ENCODE measurements at places on chromosomes 7 and 10.

DNA sequence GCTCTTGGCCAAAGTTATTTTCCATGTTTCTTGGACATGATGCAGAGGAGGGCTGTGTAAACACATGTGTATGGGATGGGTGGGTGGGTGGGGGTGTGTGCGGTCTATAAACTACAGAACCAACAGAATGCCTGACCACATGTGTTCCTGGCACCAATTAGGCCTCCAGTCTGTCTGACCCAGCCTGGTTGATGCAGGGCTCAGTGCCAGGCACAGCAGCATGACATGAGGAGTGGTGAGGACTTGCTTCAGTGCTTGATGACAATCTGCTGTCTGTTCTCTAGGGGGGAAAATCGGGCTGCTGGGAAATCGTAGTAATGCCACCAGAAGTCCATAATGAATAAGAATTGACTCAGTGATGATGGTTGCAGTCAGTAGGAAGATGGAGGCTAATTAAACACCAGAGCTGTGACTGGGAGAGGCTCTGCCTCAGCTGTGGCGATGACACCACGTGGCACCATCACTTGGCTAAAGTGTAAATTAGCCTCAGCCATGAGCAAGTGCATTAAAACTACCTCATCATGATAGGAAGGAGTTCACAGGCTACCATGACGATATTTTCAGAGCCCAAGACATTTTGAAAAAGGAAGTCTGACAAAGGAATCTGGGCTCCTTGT lies 260.1 kb upstream of the PODXL start:
- DNase-seq, result no peak

GRCh38 chr10:17206210-17206709 lies 4.8 kb upstream of the TRDMT1 start:
- no peak for DNase-seq

GRCh38 chr10:88890681-88891381 lies 10.8 kb downstream of the STAMBPL1 start:
- no peak for DNase-seq

DNA sequence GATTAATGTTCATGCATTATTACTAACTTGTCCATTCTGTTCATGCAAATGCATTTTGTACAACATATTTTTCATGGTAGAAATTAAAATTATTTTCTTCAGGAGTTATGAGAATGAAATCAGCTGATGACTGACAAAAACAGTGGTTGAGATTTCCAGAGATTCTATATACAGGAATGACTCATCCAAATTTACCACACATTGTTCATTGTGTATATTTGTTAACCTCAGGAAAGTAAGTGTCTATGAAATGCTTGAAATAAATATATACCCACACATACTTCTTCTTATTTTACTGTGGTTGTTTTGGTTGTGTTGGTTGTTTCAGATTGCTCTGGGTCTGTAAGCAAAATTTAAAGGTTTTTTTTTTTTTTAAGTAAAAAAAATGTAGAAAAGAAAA lies 108.1 kb upstream of the SP8 start:
- DNase-seq, result no peak

DNA sequence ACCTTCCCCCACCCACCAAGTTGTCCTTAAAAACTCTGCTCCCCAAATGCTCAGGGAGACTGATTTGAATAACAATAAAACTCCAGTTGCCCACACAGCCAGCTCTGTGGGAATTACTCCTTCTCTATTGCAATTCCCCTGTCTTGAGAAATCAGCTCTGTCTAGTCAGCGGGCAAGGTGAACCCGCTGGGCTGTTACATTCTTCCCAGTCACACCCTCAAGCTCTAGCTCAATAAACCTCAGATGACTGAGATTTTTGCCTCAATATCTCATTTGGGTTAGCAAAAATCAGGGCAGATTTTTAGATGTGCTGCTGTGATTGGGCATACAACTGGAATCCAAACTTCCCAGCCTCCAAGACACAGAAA lies 32.9 kb downstream of the SVOPL start:
- DNase-seq, result no peak

GRCh38 chr10:72885953-72886352 lies 7.6 kb upstream of the OIT3 start:
- DNase-seq, result no peak

DNA sequence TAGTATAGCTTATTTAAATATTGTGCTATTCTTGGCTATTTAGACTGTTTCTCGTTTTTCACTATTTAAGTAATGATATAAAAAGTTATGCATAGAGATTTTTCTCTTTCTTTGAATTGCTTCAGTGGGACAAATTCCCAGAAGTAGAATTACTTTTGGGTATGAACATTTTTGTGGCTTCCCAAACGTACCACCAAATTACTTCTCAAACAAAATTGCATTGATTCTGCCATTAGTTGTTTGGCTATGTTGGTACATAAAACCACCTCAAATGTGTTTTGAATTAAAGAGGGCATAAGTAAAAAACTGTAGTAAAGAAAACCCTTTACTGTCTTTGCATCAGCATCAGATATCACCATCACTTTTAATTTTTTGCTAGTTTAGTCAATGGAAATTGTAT lies 31.0 kb downstream of the AKR1B1 start:
- DNase-seq, result no peak

DNA sequence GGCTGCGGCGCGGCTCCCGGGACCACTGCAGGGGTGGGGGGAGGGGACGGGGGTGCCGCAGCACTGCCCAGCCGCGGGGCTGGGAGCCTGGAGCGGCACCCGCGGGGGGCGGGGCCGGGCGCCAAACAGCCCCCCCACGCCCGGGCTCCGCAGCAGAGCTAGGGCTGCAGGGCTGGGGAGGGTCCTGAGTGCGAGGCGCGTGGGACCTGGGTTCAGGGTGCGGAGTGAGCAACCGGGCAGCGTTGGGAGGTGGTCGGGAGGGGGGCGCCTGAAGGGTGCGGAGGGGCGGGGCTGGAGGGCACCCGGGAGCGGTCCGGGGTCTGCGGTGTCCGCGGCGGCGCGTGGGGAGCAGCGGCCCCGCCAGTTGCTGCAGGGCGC lies 528 bp downstream of the CAMK2G start:
- no peak for DNase-seq

DNA sequence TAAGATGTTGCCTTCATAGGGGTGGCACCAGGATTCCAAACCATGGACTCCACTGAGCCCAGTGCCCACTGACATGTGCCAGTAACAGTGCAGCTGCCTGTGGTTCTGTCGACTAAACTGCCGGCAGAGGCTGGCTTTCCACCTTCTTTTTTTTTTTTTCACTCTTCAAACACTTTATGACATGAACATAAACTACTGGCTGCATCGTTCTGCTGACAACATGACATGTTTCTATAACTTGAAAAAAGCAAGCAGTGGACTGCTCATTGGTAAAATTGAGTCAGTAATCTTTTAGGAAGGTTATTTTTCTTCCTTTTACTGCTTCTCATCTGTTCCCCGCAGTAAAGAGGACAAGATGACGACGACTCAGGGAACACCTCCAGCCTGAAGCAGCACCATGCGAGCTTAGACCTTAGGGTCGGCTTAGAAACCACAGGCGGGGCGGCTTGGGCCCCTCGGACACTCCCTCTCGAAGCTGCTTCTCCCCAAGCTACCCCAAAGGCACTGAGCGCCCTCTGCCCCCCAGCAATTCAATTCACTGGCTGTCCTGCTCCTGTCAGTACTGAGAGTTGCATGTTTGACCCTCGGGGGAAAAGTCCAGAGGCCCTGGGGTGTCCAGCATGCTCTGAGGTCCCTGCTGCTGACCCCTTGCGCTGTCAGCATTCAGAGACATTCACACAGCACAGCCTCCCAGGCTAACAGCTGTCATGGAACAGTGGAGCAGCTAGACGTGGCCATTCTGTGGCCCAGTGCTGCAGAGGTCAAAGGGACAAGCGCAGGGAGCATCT lies 112.5 kb downstream of the EGFR start:
- no peak for DNase-seq

GRCh38 chr7:129285111-129285510 lies 60.3 kb downstream of the AHCYL2 start:
- DNase-seq, result no peak

GRCh38 chr7:4634166-4634565 lies 47.9 kb upstream of the FOXK1 start:
- no peak for DNase-seq

- no peak for DNase-seq
These were observed 163.2 kb downstream of the TNS3 start for GRCh38 chr7:47418601-47419309.

DNA sequence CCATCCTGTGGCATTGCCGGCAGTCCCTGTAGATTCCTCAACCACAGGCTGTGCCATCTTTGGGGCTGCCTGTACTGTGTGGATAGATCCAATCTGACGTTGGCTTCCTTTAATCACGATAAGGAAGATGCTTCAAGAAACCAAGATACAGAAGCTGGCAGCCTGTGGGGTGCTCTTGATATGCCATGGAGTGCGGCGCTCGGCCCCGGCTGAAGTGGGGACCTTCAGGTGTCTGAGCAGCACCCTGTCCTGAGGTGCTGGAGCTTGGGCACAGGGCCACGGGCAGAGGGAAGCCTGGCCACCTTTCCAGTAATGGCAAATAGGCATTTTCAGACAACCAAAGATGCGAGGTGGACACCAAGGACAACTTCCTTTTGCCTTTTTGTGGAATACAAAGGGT lies 139.5 kb downstream of the ACTR3B start:
- DNase-seq, result no peak

Data from NCI-H524 treated with DMSO at 0.1 percent for 48 hours (cell line).